ENCODE measurements at places on chromosomes 12 and 14.

DNA sequence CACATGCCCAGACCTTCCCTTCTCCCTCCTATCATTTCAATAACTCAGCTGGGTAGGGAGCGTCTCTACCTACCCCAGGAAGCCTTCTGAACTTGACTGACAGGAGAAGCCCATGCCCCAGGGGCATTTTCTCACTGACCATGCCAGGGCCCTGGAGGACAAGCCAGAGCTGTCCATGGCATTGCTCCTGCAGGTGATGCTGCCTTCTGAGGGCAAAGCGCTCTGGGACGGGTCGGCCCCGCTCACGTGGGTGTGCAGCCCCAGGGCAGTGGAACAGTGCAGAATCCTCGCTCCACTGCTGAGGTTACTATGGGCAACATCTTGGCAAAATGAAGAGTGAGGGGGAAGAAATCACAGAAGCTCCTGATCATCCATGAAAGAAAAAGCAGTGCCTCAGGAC is 28.5 kb upstream of the CIPC start:
- DNase-seq: no peak

DNA sequence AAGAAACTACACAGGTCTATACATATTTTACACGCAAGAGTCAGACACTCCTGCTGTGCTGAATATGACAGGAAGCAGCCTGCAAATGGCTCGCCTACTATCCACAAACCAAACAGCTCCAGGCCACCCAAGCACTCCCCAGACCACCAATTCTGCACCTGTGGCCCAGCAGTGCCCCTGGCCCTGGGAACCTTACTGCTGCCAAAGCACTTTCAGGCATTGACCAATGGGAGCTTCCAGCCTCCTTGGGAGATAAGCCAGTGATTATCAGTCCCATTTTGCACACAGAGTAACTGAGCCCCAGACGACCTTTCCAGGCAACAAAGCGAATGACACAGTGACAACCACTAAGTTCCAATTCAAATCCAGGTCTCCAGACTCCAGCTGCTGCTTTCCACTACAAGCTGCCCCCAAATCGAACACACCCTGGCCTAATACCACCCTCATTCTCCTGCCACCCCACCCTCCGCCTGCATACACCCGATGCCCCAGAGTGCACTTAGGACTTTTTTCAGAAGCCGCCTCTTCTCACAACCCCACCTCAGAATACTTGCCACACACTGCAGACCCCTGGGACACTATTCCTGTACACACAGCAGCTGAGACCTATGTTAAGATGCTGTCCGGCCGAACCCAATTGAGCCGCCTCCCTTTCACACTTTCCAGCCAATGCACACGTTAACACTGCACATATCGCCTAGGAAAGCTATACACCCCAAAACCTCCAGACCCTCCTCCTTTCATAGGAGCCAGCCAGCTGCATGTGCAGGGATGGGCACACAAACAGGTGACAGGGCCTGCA is 126.1 kb upstream of the PRMT8 start:
- no peak for DNase-seq

DNA sequence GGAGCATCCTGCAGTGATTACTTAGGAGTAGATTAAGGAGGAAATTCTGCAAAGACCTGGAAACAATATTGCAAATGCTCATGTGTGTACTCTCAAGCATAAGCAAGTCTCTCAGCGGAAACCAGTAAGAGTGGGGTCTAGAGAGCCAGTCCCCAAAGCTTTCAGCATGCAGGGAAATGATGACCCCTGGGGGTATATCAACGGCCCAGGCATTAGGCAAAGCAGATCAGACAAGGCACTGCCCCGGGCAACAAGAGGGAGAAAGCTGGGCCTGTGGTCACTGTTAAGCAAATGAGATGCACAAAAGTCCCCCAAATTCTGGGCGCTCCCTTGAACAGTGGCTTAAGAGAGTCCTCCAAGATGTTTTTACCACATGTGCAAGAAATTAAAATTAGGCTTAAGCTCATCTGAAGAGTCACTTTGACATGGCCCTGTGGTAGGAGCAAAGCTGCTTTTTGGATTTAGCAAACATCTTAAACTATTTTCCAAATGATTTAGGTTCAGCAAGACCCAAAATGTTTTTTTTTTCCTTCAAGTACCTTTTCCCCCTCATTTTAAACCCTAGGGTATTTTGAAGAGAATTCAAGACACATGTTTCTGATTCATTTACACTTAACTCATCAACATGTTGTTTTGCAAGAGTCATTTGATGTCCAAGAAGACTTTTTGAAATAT is 457.1 kb upstream of the TBX3 start:
- DNase-seq: no peak

GRCh38 chr12:13204428-13204827 is 7.9 kb downstream of the EMP1 start:
- no peak for DNase-seq

- DNase-seq: no peak
Measured at GRCh38 chr12:104691721-104692556, 235.2 kb downstream of the CHST11 start.

DNA sequence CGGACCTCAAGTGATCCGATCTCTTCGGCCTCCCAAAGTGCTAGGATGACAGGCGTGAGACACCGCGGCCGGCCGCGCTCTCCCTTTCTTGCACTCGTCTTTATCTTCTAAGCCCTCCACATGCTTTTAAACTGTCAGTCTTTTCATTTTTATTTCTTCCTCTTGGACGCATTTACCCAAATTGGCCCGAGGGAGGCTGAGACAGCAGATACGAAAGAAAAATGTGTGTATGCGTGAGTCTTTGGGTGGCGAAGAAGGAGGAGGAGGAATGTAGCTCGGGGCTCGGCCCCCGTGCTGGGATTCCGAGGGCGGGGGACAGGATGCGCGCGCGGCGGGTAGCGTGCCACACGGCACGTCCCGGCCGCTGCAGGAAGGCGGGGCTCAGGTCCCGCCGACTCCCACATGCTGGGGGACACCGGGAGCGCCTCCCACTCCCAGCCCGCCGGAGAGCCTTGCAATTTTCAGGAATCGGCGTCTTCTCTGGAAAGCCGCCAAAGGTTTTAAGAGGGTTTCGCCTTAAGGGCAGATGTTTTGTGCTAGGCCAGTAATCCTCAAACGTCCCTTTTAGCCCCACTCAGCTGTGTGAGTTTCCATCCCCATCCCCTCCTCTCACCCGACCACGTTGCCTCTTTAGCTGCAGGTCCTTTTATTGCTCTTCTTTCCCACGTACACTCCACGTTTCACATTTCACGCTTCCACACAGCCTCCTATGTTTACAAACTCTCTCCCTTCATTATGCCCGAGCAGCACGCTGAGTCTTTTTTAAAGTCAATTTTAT is 34.7 kb upstream of the SLC2A3 start:
- peak; percentile 92 for DNase-seq

GRCh38 chr12:132491138-132491663 is 1.2 kb downstream of the FBRSL1 start:
- no peak for DNase-seq

GRCh38 chr12:110849748-110850403 is 3.1 kb downstream of the CCDC63 start:
- DNase-seq: no peak

DNA sequence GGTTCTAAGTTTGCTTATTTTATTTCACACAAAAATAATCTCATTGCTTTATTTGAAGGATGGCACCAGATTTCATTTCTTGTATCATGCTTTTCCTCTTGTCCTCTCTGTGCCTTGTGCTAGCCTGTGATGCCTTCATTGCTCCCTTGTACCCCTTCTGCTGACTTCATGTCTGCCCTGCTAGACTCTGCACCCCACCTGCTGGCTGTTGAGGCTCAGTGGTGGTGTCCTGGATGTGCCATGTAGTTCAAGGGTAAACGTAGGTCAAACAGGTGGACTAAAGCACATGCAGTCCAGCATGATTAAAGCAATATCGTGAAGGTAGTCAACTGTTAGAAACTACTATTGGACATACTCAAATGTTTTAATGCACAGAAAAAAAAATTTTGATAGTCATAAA is 21.6 kb downstream of the MRPS35 start:
- DNase-seq: no peak

GRCh38 chr14:99057576-99058083 is 214.4 kb downstream of the BCL11B start:
- peak; percentile 37 for DNase-seq

- DNase-seq: no peak
Measured at GRCh38 chr12:66236969-66237368, 48.0 kb downstream of the IRAK3 start.

DNA sequence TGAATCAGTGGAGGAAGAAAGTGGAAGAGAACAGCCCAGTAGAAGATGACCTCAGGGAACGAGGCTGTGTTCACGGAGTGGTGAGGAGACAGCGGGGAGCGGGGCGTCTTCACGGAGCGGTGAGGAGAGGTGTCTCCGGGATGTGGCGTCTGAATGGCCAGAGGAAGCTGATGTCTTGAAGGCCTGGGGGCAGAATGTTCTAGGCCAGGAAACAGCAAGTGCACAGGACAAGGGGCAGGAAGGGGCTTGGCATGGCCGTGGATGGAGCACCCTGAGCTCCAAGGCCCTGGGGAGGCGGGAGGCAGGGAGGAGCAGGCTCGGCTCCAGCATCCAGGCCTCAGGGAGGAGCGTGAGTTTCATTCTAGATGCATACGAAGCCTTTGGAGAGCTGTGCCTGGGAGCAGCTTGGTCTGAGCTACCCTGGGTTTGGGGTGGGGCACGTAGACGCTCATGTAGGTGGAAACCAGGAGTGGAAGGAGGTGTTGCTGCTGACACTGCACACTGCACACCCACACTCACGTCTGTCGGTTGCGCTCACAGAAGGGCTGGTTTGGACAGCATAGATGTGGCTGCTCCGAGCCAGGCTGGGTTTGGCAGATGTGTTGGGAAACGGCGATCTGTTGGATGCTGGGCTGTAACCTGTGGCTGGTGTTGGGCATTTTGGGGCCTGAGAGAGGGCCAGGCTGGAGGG is 131.6 kb downstream of the ADGRD1 start:
- peak; percentile 50 for DNase-seq

DNA sequence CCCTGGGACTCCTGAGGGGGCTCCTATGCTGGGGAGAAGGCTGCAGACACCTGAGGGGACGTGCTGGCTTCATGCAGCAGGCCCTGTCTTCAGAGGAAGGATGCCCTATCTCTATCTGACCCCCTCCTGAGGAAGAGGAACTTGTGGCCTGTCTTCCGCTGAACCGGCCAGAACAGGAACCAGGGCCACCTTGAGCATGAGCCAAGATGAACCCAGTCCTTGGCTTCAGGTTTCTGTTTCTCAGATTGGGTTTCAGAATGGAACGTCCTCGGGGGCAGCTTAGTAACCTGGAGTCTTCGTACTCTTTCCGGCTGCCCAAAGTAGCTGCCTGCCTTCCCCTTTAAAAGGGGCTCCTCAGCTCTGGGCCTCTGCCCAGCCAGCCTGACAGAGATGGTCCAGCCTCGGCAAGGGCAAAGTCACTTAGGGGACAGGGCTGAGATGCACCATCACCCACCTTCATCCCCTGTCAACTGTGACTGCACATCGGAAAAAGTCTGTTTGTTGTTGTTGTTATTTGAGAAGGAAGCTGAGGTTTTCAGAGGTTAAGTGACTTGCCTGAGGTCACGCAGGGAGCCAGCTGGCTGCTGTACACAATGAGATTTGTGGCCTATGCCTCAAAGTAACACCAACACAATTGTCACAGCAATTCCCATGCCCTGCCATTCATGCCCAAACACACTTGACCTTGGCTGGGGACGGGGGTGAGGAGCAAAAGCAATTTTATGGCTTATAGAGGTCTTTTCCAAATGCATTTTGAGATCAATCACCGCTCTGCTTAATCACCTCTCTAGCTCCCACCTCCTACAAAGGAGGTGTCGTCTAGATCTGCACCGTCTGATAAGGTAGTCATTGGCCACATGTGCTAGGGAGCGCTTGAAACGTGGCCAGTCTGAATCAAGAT is 13.4 kb downstream of the ASB2 start:
- DNase-seq: no peak

- DNase-seq: no peak
Measured at GRCh38 chr12:127459166-127459565, 807.8 kb upstream of the TMEM132C start.

DNA sequence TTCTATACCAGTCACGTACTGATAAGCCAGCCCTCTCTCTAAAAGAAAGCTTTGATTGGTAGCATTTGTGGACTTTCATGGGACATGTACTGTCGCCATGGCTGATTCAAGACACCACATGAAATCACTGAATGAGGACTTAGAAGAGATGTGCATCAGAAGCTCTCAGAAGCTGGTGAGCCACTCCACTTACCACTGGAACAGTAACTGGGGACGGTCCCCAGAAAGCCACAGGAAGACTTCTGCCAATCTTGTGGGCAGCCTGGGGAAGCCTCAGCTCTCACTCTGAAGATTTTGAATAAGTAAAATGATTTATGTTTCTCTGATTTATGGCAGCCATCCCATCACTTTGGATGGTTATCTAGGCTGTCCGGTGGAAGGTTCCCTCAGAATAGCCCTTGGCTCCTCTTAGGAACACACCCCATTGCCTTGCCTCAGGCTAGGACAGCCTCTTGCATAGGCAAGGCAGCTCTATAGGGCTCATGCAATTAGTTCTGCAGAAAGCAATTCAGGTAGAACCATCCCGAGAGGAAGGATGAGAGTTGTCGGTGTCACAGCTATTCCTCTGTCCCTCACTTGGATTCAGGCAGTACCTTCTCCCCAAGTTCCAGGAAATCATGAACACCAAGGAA is 9.8 kb downstream of the DHRS1 start:
- no peak for DNase-seq

DNA sequence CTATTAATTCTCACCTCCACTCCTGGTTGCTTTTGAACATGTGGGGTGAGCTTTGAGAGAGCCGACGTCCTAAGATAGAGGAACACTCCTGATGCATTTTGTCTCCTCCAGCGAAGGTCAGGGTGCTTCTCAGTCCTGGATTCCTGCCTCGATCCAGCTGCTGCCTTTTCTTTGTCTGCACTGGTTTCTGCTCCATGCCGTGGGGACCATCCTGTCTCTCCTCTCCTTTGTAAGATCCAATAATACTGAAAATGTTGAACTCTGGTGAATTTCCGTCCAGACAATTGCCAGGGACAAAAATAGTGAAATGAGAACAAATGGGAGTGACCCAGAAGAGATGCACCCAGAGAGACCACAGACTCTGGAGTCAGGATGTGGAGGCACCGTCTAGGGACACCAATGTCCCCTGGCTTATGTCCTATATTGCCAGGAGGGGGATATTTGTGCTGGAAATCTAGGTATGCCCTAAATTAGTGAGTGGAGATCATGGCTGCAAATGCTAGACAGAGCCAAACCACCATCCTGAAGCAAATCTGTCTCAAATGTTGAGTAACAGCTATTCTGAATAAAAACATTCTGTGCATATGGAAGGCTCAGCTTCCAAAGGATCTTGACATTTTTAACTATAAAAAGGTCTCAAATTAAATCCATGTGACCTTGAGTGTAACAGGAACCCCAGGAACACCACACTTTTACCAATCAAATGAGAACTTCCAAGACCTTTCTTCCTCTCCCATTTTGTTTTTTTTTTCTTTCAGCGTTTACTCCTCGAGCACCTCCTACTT is 170.9 kb downstream of the PPM1H start:
- DNase-seq: no peak

- DNase-seq: no peak
Measured at GRCh38 chr12:110354172-110354780, 49.2 kb downstream of the ANAPC7 start.

DNA sequence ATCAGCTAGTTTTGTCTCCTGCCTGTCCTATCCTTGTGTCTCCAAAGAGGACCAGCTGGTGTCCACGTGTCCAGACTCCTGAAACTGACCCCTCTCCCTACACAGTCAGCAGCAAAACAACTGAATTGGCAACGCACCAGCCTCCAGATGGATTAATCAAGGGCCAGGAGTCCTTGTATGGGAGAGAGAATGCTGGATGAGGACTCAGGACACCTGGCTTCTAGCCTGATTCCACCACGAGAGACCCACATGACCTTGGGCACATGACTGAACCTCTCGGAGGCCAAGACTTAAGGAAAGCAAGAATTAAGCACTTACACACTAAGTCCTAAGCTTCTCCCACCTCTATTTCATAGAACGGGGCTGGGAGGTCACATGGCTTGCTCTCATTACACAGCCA is 60.4 kb upstream of the CMKLR1 start:
- peak; percentile 76 for DNase-seq

All from suprapubic skin (tissue), 4 donors.